ENCODE measurements at places on chromosomes 6 and 20.

GRCh38 chr6:144265061-144265357 lies 20.1 kb upstream of the UTRN start:
- no peak for DNase-seq

DNA sequence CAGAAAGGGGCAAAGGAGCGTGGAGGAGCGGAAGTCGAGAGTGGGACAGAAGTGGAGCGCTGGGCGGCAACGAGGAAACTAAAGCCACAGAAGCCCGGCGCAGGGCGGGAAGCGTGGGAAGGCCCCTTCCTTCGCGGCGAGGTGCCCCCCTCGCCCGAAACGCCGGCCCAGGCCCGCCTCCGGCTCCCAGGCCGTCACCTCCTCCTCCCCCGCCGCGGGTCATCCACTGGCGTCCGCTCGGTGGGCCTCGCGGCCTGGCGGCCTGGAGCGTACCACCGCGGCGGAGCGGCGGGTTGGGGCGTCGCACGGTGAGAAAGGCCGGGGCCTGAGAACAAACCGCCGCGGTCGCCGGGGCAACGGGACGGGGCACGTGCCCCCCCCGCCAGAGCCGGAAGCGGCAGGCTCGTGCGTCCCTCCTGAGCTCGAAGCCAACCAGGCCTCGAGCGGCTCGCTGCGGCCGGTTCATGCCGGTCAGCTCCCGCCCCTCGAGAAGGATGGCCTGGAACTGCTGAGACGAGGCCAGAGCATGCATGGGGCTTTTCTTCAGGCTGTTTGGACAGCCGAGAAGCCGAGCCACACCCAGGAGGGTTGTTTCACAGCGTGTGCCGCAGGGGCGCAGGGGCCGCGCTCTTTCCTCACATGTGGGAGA lies at the start of gene TCP11:
TCP11 (minus strand) TSS at position 333 of the 649 bp plus-strand sequence. CDS start 469 bp downstream, outside the sequence.
- peak; percentile 3 for DNase-seq

DNA sequence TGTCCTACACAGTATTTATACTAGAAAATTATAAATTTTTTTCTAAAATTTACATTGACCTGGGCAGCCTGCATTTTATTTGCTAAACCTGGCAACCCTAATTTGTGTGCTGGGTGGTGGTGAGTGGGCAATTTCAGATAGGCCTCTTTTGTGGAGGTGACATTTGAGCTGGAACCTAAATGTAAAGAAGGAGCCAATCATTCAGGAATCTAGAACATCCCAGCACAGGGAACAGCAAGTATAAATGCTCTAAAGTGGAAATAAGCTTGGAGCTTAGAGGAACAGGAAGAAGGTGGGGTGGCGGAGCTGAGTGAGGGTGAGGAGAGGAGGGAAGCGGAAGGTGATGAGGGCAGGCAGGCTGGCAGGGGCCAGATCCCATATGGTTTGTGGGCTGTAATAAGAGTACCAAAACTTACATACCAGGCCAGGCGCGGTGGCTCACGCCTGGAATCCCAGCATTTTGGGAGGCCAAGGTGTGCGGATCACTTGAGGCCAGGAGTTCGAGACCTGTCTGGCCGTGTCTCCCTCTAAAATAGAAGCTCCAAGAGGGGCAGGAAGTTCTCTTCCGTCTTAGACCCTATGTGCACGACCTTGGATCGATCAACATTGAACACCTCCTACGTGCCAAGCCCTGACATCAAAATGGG lies 549 bp upstream of the CSE1L start:
- DNase-seq: no peak

DNA sequence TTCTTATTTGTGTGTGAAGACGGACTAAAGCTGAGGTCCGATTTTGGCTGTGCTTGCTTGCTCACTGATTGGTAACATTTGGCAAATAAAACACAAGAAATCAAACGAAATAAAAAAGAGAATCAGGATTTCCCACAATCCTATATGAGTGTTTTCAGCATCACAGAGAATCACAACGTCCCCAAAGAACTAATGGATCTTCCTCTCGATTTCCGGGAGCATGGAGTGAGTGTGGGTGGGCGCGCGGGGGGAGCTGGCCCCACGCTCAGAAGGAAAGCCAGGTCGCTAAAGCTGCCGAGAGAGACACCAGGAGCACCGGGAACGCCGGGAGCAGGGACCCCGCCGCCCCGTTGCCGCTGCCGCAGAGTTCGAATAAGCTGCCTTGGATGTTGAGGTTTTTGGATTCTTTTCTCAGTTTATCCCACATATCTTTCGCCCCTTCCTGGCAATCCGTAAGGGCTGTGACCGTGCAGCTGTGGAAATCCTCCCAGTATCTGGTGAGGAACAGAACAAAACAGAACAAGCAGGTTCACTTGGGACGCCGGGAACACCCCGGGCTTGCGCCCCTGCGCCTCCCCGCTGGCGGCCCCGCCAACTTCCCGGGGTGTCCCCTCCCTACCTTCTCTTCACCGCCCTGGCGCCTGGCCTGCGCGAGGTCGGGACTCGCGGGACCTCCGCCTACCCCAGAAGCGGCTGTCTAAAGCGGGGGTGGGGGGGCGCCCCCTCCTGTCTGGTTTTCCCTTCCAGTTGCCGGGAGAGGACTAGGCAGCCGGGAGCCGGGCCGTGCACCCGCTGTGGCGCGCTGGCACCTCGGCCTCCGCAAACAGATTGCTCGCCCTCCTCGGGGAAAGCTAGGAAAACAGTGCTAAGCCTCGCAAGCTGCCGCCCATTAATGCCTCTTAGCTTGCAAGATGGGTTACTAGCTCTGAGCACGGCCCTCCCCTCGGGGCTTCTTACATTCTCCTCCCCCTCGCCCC lies 7.7 kb downstream of the NRN1 start:
- DNase-seq: no peak

- DNase-seq: no peak
These were observed 970.0 kb upstream of the SLC35B3 start for GRCh38 chr6:9405369-9405768.

GRCh38 chr6:22598339-22598738 lies 29.0 kb downstream of the HDGFL1 start:
- DNase-seq: no peak

- no peak for DNase-seq
These were observed 166.1 kb upstream of the TNFAIP3 start for GRCh38 chr6:137700751-137701477.

DNA sequence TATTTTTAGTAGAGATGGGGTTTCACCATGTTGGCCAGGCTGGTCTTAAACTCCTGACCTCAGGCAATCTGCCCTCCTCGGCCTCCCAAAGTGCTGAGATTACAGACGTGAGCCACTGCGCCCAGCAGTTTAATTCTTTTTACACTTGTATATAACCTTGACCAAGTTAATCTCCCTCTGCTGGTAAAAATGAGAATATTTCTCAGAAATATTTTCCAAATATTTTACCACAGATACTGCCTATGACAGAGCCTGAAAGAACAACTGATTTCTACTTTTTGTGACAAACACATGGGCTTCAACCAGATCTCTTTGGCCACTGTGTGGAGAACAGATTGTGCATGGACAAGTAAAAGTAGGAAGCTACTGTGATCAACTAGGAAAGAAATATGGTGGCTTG lies 21.2 kb upstream of the NHSL1 start:
- no peak for DNase-seq

GRCh38 chr6:28220257-28221133 lies 4.6 kb upstream of the ZSCAN9 start:
- no peak for DNase-seq

DNA sequence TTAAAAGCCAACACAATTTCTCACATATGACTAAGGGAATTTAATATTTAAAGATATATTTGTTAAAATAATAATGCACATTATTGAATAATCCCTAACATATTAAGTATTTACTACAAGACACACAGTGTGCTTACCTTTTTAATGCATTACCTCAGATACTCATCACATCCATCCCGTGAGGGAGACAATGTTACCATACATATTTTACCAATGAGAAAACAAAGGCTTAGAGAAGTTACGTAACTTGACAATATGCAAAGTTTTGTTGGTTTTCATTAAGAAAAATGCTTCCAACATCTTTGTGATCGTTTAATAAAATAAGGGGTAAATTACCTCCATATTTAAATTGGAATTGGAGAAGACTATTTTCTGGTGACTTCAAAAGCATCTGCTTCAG lies 4.3 kb downstream of the IFNGR1 start:
- no peak for DNase-seq
